ENCODE measurements at places on chromosomes 11 and 22. TPM values are rescaled to one million over a fixed set of nuclear protein-coding genes. Genes with fewer than 3 reads are reported as not detected.

- peak; percentile 57 for DNase-seq
Observed at GRCh38 chr11:48001438-48002021, 21.2 kb downstream of the PTPRJ start.

DNA sequence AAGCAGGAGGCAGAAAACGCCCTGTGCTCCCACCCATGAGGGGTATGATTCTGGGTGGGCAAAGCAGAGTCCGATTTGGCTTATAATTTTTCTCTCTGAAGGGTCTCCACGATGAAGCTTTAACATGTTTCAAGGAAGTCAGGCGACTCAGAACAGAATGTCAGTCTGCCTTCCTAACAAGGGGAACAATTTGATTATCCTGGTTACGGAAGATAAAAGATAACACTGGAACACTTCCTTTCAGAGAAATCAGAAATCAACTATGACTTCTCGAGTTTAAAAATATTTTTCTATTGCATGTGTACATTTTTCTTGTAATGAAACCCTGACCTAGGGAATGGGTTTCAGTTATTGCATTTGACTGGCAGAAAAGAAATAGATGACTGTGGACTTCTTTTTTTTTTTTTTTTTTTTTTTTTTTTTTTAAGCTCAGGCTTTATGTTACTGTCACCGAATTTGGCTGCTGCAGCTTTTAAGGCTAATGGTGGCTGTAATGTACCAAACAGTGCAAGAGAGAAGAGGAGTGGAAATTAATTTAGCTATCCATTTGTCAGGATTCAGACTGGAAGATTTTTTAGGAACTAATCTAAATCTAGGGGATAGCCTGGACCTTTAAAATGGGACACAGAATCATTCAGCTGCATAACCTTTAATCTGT is 297.7 kb downstream of the CADM1 start:
- DNase-seq, result no peak

DNA sequence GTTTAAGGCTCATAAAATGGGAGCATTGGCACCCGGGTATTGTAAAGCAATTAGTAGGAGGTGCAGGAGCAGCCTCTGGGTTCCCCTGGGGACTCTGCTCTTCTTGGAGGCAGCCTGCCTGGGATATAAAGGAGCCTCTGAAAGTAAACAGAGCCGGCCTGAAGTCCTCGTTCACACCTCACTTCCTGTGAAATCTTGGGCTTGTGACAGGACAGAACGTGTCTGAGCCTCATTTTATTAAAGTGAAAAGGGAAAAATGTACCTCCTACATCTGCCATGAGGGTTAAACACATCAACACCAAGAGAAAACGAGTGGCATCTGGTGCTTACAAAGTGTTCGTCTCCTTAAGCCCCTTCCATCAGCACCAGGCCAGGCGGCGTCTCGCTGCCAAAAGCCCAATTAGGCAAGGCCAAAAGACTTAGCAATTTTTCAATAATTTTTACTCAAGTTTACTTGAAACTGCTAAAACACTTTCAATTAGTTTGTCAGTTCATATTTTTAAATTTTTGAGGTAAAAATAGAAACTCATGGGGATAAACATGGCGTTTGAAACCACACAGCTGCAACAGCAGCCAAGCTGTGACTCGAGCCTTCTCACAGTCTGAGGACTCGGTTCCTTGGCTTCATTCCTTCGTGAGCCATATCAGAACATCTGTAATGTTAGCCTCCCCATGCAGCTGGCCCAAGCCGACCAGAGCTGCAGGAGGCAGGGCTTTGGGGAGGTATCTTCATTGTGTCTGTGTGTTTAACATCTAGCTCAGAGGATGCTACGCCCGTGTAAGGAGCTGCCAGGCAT is 33.6 kb downstream of the MAP6 start:
- no peak for DNase-seq

- no peak for DNase-seq
Observed at GRCh38 chr22:23822101-23822671, 16.6 kb downstream of the DERL3 start.

RIMBP3C gene
- 0.26 TPM for total RNA-seq

CELF1 gene
- 102 TPM for total RNA-seq

MYO7A gene
- total RNA-seq, result 21.0 TPM

GRCh38 chr11:118998388-118998717 is 415 bp downstream of the CENATAC start:
- DNase-seq, result no peak

DNA sequence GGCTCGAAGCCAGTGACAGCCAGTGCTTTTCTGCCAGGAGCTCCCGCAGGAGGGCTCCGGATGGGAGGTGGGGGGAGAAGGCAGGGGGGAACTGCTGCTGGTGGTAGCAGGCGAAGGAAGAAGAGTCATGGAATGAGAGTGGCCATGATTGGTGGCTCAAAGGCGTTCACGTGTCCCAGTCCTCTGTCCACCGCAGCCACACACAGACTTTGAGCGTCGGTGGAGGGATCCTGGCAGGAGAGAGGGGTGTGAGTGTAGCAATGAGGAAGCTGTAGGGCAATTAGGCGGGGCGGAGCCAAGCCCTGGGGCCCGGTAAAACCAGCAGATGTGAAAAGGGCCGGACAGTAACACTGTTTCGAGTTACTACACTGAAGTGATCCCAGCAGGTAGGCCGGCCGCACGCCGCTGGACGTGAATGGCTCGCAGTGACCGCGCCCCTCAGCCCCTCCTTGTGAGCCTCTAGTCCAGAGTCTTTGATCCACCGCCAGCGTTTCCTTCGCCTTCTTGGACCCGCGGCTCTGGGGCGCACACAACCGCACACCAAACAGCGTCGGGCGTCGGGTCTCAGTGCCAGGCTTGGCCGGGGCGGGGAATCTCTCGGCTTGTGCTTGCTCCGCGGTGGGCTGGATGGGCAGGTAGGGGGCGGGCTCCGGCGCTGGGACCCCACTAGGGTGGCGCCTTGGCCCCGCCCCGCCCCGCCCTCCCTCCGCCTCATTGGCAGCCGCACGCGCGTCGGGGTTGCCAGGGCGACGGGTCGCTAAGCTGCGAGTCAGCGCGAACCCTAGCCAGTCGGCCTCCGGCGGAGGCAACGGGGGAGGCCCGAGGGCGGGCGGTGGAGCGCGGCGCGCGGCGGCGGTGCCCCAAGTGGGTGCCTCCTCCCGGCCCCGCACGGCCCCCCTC is at the start of gene LRRC10B:
Gene LRRC10B, plus strand, starts transcription at position 788 of the 900 bp plus-strand sequence. CDS start 250 bp downstream, outside the sequence.
- DNase-seq, result no peak

SCGB2A2 gene
- not detected for total RNA-seq

DNA sequence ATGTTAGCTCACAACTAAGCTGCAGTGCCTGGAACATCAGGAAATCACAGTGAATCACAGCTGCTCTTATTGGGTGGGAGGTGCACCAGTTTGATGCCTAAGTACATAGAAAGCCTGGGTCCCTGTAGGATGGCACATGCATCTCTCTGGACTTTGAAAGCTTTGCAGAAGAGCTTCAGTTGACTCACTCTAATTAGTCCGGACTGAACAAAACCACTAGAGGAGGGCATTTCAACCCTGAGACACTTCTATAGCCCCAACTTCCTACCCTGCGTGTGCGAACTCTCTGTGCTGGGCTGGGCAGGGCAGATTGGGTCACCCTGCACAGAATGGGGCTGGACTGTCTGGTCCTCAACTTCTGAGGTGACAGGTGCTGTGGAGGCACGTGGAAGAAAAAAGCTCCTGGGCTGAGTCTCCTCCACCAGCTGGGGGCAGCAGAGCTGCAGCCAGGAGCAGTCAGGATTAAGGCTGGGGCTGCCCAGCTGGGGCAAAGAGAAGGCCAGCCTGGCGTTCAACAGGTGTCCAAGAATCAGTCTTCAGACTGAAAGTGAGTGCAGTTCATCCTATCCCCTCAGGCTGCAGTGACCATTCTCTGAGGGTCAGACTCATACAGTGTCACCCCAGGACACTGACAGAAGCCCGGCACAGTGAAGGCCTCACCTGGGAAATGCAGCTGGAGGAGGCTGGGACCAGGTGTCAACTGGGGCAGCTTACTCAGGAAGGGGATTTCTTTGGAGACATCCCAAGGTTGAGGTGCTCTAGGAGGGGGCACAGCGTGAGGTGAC is 22.1 kb downstream of the GGTLC2 start:
- peak; percentile 44 for DNase-seq

DNA sequence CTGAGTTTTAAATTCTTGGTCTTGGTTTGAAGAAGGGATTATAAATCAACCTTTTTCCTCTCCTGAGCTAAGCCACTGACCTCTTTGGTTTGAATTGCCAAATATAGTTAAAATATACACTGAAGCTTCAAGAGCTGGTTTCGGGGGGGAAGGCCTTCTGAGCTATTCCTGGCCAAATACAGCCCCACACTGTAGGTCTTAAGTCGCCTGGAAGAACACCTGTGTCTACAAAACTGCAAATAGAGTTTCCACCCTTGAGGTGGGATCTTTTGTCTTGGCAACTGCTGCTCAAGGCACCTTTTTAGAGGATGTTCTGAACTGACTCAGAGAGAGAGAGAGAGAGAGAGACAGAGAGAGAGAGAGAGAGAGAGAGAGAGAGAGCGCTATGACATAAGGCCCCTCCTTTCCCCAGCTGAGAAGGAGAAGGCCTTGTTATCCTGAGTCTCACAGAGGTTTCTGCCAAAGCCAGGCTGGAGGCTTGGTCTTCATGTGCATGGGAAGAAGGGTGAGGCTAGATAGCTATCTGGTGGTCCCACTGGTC is 5.5 kb downstream of the ADM start:
- no peak for DNase-seq

DNA sequence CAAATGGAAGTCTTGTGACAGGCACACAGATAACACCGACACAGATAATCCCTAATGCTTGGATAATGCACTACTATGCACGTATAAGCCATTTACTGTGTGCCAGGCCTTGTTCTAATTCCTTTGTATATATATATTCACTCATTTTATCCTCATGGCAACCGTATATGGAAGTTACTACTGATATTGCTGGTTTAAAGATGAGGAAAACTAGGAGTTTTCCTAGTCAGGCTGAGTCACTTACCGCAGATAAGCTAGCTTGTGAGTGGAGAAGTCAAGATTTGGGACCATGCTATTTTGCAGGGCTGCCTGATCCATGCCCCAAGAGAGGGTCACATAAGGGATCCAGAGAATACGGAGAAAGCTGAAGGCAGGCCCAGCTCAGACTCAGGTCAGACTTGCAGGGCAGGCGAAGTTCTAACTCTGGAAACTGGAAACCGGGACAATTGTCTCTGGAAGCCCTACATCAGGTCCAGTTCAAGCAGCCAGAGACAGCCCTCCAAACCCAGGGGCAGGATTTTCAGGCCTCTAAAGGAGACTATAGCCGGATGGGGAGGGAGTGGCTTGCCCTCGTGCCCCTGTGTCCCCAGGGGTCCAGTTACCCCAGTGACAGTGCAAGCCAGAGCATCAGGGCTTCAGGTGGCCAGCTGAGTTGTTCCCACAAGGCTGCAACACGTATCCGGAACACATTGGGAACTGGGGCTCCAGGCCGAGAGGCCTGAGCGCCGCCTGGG is 534.8 kb downstream of the INSC start:
- no peak for DNase-seq

GRCh38 chr11:68118706-68119448 is 2.3 kb downstream of the CHKA start:
- no peak for DNase-seq

DNA sequence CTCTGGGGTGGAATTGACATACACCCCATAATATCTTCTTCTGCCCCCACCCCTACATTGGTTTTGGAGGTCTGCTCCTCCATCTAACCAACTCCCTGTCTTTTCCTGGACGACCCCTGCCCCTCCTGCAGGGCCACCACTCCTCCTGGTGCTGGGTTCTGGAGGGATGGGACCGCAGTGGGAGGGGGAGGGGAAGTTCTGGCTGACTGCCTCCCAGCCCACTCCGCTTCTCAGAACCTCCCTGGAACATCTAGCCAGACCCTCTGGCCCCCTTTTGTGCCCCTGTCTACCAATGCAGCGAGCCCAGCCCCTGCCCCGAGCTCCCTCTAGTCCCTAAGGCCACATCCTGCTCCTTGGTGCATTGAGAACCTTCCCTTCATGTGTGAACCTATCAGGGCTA is 1.2 kb downstream of the MYRF start:
- DNase-seq, result no peak

- no peak for DNase-seq
Observed at GRCh38 chr22:38792833-38793232, 1.1 kb downstream of the DNAL4 start.

MAJIN gene
- total RNA-seq, result not detected

CASP5 gene
- not detected for total RNA-seq

- DNase-seq, result no peak
Observed at GRCh38 chr11:6622261-6623171, 3.3 kb upstream of the TPP1 start.

IGLL1 gene
- not detected for total RNA-seq

DNA sequence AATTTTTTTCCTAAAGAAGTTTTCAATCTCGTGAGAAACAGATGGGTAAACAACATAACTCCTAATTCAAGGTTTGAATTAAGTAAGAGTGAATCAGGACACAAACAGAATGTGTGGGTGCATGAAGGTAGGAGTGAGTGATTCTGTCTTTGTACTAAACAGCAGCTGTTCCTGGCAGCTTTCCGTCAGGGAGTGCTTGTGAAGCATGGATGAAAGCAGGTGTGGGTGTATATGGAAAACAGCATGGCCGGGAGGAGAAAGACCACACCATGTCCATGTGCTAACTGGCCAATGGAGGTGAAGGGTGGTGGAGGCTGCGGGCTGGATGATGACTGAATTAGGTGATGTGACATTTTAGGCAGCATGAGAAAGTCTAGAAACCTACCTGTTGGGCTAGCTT is 49.6 kb downstream of the BARX2 start:
- no peak for DNase-seq

KLHL35 gene
- 1.4 TPM for total RNA-seq
